ENCODE measurements at places on chromosomes 11 and 22. TPM values are rescaled to one million over a fixed set of nuclear protein-coding genes. Genes with fewer than 3 reads are reported as not detected.

DNA sequence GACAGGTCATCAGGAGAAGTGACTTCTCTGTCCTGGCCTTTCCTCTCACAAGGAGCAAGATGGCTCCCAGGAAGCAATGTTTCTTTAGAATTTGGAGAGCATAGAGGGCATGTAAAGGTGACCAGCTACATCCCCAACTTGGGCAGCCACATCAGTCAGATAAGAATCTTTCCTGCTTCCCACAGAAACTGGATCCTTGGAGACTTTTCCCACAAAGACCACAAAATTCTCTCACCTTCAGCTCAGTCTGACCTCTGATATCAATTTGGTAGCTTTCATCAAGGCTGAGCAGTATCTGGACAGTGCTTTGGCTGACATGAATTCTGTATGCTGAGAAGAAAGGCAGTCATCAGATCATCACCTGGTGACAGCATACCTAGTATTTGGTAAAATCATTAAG, 23.3 kb upstream of the LRRC32 start:
- DNase-seq = no peak
- H3K27ac ChIP-seq = no peak overlapping the region
- no peaks in the 10 kb centered on the region for H3K36me3 ChIP-seq
- peaks cover 32% of the 10 kb centered on the region for H3K27me3 ChIP-seq
- no peak overlapping the region for H3K4me3 ChIP-seq

GRCh38 chr11:131762346-131763110, 392.1 kb downstream of the NTM start:
- H3K4me1 ChIP-seq = no peaks in the 10 kb centered on the region
- no peak overlapping the region for H3K27ac ChIP-seq
- no peak for DNase-seq
- H3K4me3 ChIP-seq = no peak overlapping the region

DNA sequence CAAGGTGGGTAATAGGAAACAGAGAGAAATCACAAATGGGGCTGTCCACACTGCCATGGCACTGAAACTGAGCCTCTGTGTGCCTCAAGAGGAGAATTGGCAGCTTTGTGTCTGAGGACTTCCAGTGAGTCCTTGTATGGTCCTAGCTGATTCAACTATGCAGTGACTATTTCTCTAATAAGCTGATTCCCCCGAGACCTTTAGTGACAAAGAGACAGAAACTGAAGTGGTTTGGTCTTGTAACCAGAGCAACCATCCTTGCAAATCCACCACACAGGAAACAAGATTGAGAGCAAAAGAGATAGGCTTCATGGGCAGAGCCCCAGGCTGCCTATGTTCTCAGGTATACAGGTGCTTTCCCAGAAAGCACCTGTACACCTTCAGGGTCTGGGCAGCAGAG, 1038.5 kb downstream of the NTM start:
- no peaks in the 10 kb centered on the region for H3K36me3 ChIP-seq
- no peaks in the 10 kb centered on the region for H3K4me1 ChIP-seq
- no peak for DNase-seq
- no peak overlapping the region for H3K4me3 ChIP-seq
- no peaks in the 10 kb centered on the region for H3K27me3 ChIP-seq
- H3K27ac ChIP-seq = no peak overlapping the region

- H3K4me1 ChIP-seq = no peaks in the 10 kb centered on the region
- H3K4me3 ChIP-seq = no peak overlapping the region
- no peaks in the 10 kb centered on the region for H3K27me3 ChIP-seq
These were observed 203.7 kb downstream of the PGR start for GRCh38 chr11:100925935-100926334.

Gene ANKK1
- total RNA-seq = 1.2 TPM

- H3K4me1 ChIP-seq = peaks cover 7% of the 10 kb centered on the region
- H3K36me3 ChIP-seq = no peaks in the 10 kb centered on the region
- DNase-seq = no peak
- no peak overlapping the region for H3K4me3 ChIP-seq
These were observed 5.5 kb upstream of the PCF11 start for GRCh38 chr11:83151274-83151977.

DNA sequence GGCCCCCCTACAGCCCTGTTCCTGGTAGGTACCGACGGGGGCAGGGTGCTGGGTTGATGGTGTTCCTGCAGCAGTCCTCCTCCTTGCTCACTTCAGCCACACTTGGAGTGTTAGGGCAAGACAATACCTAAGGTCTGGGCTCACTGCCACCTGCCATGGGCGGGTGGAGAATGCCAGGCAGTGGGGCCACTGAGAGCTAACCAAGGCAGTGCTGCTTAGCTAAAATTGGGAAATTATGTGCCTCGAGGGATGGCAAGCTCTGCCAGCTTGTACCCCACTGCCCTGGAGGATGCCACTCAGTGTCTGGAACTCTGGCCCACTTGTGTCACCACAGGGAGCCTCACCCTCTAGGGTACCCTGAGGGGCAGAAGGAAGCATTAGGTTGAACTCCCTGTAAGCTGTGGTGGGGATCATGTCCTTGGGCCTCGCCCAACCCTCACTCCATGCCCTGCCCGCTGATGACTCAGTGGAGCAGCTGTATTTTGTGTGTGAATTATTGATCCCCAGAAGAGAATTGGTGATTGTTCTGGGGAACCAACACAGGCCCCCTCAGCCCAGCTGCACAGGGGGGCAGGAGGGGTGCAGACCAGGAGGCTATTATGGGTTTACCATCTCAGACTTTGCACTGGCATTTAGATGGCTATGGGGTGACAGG, 17.7 kb downstream of the PHLDB1 start:
- H3K36me3 ChIP-seq = no peaks in the 10 kb centered on the region
- H3K27me3 ChIP-seq = no peaks in the 10 kb centered on the region
- no peak overlapping the region for H3K4me3 ChIP-seq

- DNase-seq = no peak
- no peak overlapping the region for H3K4me3 ChIP-seq
- no peaks in the 10 kb centered on the region for H3K27me3 ChIP-seq
- H3K4me1 ChIP-seq = no peaks in the 10 kb centered on the region
These were observed 112.0 kb upstream of the OR5AK2 start for GRCh38 chr11:56876621-56877275.

DNA sequence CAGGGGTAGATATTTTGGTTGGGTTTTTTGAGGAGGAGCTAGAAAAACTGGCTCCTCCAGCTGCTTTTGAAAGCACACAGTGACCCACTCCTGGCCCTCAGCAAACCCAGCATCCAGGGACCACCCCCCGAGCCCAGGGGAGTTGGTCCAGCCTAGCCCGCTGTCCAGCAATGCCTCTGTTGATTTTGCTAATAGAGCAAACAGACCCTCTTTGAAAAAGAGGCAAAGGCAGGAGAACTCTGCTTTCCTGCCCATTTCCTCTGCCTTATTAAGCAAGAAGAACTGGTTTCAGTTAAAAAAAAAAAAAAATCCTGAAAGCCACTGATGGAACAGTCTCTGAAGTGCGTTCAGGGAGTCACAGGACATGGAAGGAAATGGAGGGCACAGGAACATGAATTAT, 25.3 kb downstream of the ABTB2 start:
- H3K27me3 ChIP-seq = no peaks in the 10 kb centered on the region
- DNase-seq = no peak
- no peak overlapping the region for H3K27ac ChIP-seq
- no peak overlapping the region for H3K4me3 ChIP-seq

- H3K4me1 ChIP-seq = peaks cover 3% of the 10 kb centered on the region
- H3K27ac ChIP-seq = no peak overlapping the region
- no peak for DNase-seq
- H3K36me3 ChIP-seq = no peaks in the 10 kb centered on the region
These were observed 87.7 kb downstream of the PDE2A start for GRCh38 chr11:72586321-72587090.
